ENCODE measurements at places on chromosomes 7 and 10. TPM values are rescaled to one million over a fixed set of nuclear protein-coding genes. Genes with fewer than 3 reads are reported as not detected.

Gene OR2A5
- total RNA-seq, result not detected

Gene PANK1
- total RNA-seq, result 4.8 TPM

Gene DPCD
- total RNA-seq, result 6.4 TPM

Gene TYW1
- 21.1 TPM for total RNA-seq
